ENCODE measurements at places on chromosomes 5 and 9.

DNA sequence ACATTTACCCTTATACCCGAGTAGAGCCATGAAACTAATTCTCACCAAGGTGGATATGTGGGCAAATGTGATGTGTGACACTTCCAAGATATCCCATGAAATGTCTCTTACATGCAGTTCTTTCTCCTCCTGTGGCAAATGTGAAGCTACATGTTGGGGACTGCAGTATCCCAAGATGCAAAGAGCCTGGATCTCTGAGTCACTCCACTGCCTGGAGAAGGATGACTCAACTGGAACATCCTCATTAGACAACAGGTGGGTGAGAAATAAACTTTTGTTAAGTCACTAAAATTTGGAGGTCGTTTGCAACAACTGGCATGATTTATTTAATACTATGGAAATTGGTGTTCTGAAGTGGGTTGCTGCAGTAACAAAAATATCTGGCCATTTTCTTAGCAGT lies 36.5 kb upstream of the TENT4A start:
- DNase-seq, result no peak

GRCh38 chr9:114132550-114132918 lies 22.8 kb upstream of the COL27A1 start:
- no peak for DNase-seq

- no peak for DNase-seq
These were observed 6.6 kb upstream of the N4BP3 start for GRCh38 chr5:178106556-178107239.

GRCh38 chr9:119794836-119795235 lies 425.6 kb upstream of the BRINP1 start:
- no peak for DNase-seq

- no peak for DNase-seq
These were observed 29.5 kb downstream of the HAVCR1 start for GRCh38 chr5:157029457-157029856.

- no peak for DNase-seq
These were observed 3.8 kb downstream of the DCANP1 start for GRCh38 chr5:135443161-135443960.

DNA sequence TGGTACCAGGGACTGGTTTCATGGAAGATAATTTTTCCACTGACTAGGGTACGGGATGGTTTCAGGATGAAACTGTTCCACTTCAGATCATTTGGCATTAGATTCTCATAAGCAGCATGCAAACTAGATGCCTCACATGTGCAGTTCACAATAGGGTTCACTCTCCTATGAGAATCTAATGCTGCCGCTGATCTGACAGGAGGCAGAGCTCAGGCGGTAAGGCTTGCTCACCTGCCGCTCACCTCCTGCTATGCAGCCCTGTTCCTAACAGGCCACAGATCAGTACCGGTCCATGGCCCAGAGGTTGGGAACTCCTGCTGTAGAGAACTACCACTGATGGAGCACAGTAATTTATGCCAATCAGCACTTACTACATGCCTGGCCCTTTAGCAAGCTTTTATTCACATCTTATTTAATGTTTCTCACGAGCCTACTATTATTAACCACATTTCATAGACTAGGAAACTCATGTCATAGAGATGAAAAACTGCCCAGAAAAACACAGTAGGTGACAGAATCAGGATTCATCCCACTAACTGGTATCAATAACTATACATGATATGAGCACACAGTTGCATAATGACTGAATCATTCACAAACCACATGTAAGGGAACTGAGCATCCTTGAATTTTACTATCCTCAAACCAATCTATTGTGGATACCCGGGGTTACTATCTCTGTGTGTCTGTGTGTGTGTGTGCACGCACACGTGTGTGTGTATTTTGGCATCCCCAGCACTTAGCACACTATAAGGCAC lies 46.5 kb downstream of the SVEP1 start:
- no peak for DNase-seq

- DNase-seq, result no peak
These were observed 12.0 kb upstream of the SLC34A1 start for GRCh38 chr5:177372034-177372896.

DNA sequence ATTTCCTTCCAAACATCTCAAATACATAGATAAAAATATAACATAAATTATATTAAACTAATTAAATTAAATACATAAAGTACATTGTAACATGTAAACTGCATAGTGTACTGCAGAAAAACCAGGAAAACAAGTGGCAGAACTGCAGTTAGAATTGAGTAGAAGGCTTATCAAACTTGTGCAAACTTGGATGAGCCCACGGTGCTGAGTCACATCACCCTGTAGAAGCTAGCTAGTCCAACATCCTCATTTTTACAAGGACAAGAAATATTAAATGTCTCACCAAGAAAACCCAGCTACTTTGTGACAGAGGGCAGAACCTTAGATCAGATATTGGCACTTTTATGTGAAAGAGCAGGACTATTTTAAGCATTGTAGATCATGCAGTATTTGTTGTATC lies 807.9 kb upstream of the NUDT12 start:
- no peak for DNase-seq

GRCh38 chr5:90571147-90571773 lies 12.7 kb downstream of the ADGRV1 start:
- no peak for DNase-seq

DNA sequence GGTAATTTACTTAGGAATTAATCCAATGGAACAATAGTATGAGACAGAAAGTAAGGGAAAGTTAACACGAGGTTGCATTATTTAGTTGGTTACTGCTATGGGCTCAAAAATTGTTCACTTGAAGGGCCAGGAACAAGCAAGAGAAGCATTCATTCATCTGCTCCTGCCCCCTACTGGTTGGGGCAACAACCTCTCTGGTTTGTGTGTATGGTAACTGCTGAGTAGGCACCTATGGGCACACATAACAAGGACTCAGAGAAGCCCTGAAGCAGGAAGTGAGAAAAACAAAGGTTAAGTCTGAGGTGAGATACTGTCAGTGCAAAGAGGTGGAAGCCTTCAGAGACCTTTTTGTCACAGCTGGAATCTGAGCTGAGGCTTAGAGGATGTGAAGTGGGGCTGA lies 34.4 kb upstream of the RANBP6 start:
- no peak for DNase-seq

- DNase-seq, result no peak
These were observed 14.3 kb downstream of the IRF1 start for GRCh38 chr5:132475987-132476875.

DNA sequence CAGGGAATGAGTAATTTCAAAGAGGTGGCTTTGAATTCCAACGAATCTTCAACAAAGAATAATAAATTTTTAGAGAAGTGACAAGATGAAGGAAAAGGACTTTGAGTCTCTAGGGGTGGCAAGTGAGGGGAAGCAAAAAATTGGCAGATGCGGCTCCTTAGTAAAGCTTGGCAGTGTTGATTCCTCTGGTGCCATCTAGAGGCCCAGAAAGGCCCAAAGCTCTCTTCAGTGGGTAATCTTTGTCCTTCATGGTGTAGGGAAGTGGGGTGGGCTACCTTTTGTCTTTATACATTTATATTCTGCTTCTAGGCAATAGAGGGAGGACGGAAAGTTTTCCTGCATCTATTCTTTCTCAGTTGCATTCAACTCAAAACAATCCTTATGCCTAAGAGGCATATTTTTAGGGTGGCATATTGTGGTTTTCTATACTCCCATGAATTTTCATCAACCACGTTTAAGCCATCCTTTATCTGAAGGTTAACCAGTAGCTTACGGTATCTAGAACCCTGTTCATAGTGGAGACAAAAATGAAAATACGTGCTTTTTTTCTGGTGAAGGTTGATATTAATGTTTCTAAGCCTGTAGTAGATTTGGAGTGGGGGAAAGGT lies 17.5 kb upstream of the ROPN1L start:
- DNase-seq, result no peak

Data from right renal pelvis (tissue), 4 donors.